ENCODE measurements at places on chromosomes 7 and 10.

DNA sequence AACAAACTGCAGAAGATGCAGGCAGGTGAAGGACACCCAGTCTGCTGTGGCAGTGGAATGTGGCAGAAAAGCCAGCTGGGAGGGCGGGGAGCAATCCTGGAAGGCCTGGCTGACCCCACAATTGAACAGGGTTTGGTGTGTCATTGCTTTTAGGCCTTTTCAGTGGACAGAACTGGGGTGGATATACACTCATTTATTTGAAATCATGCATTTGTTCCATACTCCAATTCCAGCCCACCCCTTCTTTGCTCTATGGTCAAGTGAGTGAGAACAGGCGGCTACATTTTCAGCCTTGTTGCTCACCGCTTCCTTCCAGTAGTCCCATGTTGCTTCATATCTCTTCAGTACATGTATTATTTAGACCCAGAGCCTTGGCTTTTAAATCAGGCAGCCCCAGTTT, 39.8 kb downstream of the PTPN12 start:
- no peak for DNase-seq

DNA sequence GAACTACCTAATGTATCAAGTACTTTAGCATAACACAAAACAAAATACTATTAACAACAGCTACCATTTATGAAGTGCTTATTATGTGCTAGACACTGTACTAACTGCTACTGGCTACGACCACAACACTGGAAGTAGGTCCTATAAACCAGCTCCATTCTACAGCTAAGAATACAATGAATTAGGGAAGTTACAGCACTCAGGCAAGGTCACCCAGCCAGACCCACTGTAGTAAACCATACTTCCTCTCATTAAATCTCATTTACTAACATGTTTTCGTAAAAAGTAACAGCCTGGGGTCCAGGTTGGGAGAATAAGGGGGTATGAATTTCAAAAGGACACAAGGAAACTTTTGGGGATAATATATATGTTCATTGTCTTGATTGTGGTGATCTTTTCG, 25.4 kb downstream of the NAPEPLD start:
- no peak for DNase-seq

DNA sequence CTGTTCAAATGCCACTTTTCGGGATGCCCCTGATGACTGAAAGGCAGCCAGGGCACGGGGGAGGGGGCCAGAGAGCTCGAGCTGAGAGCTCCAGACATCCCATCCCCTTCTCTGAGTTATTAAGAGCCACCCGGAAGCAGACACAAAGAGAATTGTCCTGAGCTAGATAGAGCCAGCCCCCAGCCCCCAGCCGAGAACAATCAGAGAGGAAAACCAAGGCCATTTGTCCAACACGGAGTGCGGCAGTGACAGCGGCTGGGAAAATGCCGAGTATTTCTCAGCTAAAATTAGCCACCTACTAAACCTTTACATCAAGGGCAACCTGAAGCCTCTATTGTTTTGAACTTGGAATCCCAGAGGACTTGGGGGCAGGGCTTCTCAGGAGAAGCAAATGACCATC, 51.0 kb downstream of the UNC5B start:
- DNase-seq = no peak

DNA sequence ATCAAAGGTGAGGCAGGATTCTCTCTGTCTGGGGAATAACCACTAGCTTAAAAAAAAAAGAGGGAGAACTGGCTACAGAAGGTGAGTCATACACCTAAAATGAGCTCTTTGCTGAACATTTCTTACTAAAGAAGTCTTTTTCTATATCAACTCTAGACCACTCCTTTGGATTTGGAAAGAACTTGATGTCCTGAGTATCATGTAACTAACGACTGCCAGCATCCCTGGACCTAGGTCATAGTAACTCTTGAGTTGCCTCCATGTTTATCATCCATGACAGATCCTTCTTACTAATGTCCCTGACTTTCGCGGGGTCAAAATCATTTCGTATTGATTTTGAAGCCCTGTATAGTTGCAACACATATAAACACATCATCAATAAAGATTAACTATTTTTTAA, 89.1 kb downstream of the CNOT4 start:
- DNase-seq = no peak

DNA sequence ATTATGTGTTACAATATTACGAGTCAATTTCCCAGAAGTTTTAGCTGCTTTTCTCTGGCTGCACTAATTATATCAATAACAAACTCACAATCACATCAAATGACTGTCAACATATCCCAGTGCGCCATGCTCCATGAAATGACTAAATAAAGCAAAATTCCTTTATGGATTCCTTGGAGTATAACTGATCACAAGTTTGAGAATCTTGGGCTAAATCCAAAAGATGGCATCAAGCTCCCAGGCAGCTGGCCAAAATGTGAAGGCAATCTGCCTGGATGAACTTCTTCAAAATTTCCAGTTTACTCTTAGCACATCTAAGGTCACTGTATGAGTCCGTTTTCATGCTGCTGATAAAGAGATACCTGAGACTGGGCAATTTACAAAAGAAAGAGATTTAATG, 210.8 kb downstream of the CCSER2 start:
- DNase-seq = no peak

GRCh38 chr10:78933828-78934531, 134.8 kb upstream of the ZMIZ1 start:
- no peak for DNase-seq

- DNase-seq = no peak
Measured at GRCh38 chr7:127733986-127734385, 82.0 kb downstream of the SND1 start.

GRCh38 chr10:131024259-131025131, 287.0 kb downstream of the TCERG1L start:
- DNase-seq = no peak

DNA sequence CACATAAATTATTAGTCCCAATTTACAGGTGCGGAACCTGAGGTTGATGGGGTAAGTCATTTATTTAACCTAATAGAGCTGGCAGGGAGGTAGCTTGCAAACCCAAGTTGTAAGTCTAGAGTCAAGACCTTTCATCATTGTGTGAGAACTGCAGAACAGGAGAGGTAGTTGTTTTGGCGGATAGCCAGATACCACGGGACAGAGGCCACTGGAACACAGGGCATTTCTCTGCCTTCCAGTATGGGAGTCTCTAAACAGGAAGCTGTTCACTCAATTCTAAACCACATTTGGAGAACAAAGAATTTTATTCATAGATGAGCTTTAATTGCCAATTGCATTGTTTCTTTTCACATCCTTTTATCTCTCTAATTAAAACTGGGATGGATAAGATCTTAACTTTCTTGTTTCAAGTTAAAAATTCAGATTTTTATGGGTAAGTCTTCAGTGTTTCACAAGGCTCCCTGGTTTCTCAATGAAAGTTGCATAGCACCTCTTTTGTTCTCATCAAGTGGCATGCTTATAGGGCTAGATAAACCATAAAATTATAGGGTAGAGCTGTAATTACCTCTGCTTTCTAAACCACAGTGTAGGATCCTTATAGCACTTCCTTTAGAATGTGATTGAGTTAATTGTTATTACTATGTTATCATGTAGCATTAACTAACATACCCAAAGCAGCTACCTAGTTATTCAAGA, 489.0 kb downstream of the GATA3 start:
- DNase-seq = no peak
